ENCODE measurements at places on chromosomes 12 and 14.

- DNase-seq = no peak
Observed at GRCh38 chr14:103819503-103820307, 27.7 kb downstream of the PPP1R13B start.

DNA sequence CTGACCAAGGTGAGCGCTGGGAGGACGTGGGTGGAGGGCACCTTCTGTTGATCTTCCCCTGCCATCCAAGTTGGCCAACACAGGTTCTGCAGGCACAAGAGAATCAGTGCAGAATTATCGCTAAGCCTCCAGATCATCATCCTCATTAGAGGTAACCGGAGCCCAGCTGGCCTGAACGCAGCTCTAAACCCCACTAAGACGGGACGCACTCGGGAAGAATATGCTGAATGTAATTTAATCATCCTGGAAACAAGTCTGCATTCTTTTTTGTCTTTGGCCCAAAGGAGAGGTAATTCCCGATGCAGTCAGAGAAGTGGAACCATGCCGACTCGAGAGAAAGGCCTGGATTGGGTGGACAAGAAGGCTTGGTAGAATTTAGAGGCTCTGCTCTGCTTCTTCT is 111.0 kb upstream of the GSC start:
- DNase-seq = no peak

DNA sequence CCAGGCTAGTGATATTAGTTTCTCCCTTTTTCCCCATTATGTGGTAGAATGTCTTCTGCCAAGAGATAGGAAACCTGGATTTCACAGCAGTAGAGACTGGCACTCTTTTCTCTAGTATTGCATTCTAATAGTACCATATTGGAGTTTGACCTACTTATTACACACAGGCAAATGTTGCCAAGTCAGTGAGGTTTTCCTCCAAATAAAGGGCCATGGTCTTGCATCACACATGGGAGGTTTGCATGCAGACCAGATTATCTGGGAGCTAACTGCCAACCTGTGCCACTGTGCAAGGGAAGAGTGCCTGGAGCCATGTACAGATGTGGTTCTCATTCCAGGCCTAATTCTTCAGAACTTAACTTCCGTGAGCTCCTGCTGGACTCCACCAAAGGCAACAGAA is 113.3 kb downstream of the ANO6 start:
- DNase-seq = no peak

- no peak for DNase-seq
Observed at GRCh38 chr12:56126732-56127239, 1.3 kb upstream of the ESYT1 start.

DNA sequence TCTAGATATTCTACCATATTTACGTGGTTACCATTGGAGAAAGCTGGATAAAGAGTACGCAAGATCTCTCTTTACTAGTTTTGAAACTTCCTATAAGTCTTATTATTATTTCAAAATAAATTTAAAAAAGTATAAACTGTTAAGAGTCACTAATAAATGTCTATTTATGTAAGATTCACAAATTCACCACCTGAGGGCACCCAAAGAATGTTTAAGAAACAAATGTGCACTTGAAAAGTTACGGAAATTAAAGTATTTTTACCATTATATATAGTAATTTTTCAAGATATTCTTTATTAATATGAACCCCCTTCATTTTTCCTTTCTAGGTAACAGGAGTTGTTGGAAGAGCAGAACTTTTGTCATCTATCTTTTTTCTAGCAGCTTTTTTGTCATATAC is 11.9 kb downstream of the TMTC3 start:
- DNase-seq = no peak
